ENCODE measurements at places on chromosomes 7 and 10. TPM values are rescaled to one million over a fixed set of nuclear protein-coding genes. Genes with fewer than 3 reads are reported as not detected.

DNA sequence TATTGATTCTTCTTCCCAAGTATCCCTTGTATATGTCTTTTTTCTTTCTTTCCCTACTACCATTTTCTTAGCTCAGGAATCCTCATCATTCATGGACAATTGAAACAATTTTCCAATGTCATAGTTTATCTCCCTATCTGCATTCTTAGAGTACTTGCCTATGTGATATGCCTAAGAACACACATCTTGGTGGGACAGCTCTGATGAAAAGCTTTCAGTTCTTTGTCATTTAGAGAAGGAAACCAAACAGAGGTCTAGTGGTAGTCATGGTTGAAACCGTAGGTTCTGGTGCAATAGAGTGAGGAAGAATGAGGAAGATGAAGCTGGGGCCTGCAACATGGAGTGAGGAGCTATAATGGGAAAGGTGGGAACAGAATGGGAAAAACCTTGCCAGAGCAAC, 28.2 kb downstream of the TDRD1 start:
- DNase-seq, result no peak
- H3K27me3 ChIP-seq, result no peaks in the 10 kb centered on the region
- no peaks in the 10 kb centered on the region for H3K36me3 ChIP-seq
- no peak overlapping the region for H3K27ac ChIP-seq
- no peaks in the 10 kb centered on the region for H3K4me1 ChIP-seq
- H3K4me3 ChIP-seq, result no peak overlapping the region

DNA sequence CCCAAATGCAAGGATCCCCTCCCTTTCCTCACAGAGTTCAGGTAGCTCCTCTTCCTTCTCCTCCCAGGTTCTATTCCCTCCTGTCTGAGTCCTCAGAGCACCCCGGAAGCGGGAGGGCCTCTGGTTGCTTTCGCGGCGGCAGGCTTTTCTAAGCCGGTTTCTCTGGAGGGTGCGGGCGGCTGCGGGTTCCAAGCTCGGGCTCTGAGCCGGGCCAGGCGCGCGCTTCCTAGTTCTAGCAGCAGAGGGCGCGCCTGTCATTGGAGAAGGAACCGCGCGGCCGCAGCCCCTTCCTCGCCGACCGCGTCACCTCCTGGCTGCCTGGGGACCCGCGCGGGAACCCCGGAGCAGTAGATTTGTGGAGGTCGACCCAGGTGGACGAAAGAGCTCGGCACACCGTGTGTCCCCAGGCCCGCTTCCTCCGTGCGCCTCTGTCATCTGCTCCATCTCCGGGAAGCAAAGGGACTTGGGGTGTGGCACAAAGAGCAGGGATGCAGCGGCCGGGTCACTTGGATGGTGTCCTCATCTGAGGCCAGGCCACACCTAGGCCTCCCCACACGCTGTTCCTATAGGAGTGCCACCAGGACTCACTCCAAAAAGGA, 389.0 kb upstream of the PODXL start:
- H3K4me1 ChIP-seq, result no peaks in the 10 kb centered on the region
- no peak for DNase-seq
- no peaks in the 10 kb centered on the region for H3K36me3 ChIP-seq
- no peak overlapping the region for H3K27ac ChIP-seq
- no peak overlapping the region for H3K4me3 ChIP-seq

RAB19 gene
- total RNA-seq, result 2.5 TPM

DNA sequence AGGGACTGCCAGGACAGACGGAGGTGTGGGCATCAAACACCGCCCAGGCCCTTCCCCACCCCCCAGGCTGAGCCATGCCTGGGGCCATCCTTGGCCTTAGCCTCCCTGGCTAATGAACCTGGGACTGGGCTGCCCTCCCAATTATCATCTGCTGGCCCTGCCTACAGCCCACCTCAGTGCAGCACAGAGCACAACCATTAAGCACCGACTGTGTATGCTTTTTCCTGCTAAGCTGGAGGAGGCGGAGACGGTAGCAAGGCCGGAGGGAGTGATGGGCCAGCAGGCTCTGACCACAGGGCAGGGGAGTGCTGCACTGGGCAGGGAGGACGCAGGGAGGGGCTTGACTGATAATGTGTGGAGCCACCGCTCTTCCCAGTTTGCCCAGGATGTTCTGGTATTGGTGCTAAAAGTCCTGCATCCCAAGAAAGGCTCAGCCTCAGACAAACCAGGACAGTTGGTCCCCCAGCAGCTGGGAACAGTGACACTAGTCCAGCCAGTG, 72.0 kb downstream of the C10orf143 start:
- no peak overlapping the region for H3K4me3 ChIP-seq
- no peak overlapping the region for H3K27ac ChIP-seq
- no peak for DNase-seq
- H3K27me3 ChIP-seq, result no peaks in the 10 kb centered on the region

OGDHL gene
- total RNA-seq, result not detected

- peaks cover 3% of the 10 kb centered on the region for H3K36me3 ChIP-seq
- H3K4me3 ChIP-seq, result no peak overlapping the region
- no peaks in the 10 kb centered on the region for H3K27me3 ChIP-seq
Measured at GRCh38 chr7:77316219-77316978, 99.8 kb downstream of the GSAP start.

NAT16 gene
- not detected for total RNA-seq

GRCh38 chr7:24169077-24169624, 114.8 kb upstream of the NPY start:
- no peak overlapping the region for H3K4me3 ChIP-seq
- no peaks in the 10 kb centered on the region for H3K36me3 ChIP-seq
- no peak overlapping the region for H3K27ac ChIP-seq
- DNase-seq, result no peak
- H3K27me3 ChIP-seq, result no peaks in the 10 kb centered on the region

DNA sequence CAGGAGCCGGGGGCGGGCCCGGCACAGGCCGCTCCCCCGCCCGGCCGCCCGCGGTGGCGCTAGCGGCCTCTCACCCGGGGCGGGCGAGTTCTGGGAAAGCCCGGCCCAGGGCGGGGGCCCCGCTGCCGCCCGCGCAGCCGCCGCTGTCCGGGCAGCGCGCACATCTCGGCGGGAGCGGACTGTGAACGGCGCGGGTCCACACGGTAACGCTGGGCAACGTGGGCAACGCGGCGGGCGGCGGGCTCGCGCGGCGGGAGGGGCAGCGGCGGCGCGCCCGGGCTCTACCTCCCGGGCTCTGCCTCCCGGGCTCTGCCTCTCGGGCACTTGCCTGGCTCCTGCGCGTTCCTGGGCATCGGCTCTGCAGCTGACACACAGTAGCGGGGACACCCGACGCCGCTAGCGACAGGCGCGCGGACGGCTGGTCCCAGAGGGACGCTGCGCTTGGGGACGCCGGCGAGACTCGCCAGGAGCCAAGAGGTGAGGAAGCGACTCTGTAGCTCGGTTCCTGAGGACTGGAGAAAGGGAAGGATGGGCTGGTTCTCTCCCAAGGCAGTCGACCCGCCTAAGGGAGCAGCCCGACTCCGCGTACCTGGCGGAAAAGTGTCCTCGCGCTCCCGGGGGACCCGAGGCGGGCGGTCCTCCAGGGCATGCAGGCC, at the start of gene PLCE1:
PLCE1 (plus strand) TSS at position 150 of the 656 bp plus-strand sequence. CDS start 37,116 bp downstream, outside the sequence.
- H3K36me3 ChIP-seq, result no peaks in the 10 kb centered on the region
- no peak for DNase-seq
- no peak within 1 kb of the TSS for H3K4me3 ChIP-seq
- H3K27me3 ChIP-seq, result peaks cover 12% of the 10 kb centered on the region
- no peak within 1 kb of the TSS for H3K27ac ChIP-seq
- H3K4me1 ChIP-seq, result no peaks in the 10 kb centered on the region

DNA sequence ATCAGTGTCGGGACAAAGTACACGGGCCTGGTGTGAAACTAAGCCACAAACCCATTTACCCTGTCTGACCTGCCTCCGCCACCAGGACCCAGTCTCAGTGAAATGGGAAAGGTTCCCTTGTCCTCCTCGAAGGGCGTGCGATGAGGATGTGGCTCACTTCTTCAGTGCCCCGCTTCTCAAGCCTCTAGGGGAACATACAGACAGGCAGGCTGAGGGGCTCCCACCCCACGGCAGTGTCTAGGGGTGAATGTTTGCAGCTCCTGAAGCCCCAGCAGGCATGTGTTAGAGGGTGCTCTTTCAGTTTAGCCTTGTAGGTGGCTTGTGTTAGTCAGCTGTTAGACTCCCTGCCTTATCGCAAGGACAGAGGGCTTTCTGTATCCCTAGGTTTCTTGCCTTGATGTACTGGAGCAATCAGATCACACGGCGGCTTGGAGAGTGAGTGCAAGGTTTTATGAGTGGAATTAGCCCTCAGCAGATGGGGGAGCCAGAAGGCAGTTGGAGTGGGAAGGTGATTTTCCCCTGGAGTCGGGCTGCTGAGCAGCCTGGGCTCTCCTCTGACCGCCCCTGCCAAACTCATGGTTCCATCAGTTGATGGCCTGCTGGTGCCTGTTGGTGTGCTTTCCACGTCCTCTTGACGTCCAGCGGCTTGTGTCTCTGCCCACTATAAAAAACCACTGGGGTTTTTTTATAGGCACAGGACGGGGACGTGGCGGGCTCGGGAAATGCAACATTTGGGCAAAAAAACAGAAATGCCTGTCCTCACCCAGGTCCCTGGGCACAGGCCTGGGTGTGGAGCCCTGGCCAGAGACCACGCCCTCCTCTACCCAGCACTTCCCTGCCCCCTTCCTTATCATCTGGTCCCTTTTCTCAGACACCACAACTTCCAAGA, 759 bp downstream of the NUDT1 start:
- peak overlapping the region; percentile 72 for H3K27ac ChIP-seq
- H3K4me3 ChIP-seq, result no peak overlapping the region
- no peaks in the 10 kb centered on the region for H3K27me3 ChIP-seq
- peaks cover 9% of the 10 kb centered on the region for H3K36me3 ChIP-seq

DNA sequence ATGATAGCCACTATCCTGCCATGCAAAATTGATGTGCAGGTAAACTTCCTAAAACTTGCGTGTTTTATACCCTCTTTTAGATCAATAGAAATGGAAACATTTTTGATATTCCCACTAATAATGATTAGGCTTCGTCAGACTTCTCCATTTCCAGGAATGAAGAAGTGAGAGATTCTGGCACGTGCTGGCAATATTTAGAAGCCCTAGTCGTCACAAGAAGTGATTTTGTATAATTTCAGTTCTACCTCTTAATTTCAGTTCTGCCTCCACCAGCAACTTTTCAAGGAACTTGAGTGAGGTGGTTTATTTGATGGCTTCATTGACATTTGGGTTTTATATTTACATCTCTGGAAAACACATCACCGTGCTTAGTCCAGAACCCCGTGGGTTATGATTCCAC, 61.9 kb downstream of the MRC1 start:
- H3K4me3 ChIP-seq, result no peak overlapping the region
- no peak overlapping the region for H3K27ac ChIP-seq
- H3K27me3 ChIP-seq, result no peaks in the 10 kb centered on the region
- no peaks in the 10 kb centered on the region for H3K36me3 ChIP-seq
- H3K4me1 ChIP-seq, result no peaks in the 10 kb centered on the region
- no peak for DNase-seq

GRCh38 chr10:104332243-104333031, 5.8 kb downstream of the ITPRIP start:
- H3K27me3 ChIP-seq, result no peaks in the 10 kb centered on the region
- no peak overlapping the region for H3K4me3 ChIP-seq
- no peak for DNase-seq
- H3K4me1 ChIP-seq, result peaks cover 97% of the 10 kb centered on the region
- no peaks in the 10 kb centered on the region for H3K36me3 ChIP-seq

- H3K27me3 ChIP-seq, result no peaks in the 10 kb centered on the region
- H3K27ac ChIP-seq, result no peak overlapping the region
- no peak overlapping the region for H3K4me3 ChIP-seq
- no peaks in the 10 kb centered on the region for H3K36me3 ChIP-seq
Measured at GRCh38 chr10:90746829-90747228, 111.0 kb downstream of the HTR7 start.

ZPBP gene
- total RNA-seq, result not detected

UNC5B gene
- not detected for total RNA-seq

- H3K27me3 ChIP-seq, result no peaks in the 10 kb centered on the region
- no peaks in the 10 kb centered on the region for H3K4me1 ChIP-seq
- H3K27ac ChIP-seq, result no peak overlapping the region
- H3K4me3 ChIP-seq, result no peak overlapping the region
- no peak for DNase-seq
Measured at GRCh38 chr10:60908031-60908430, 36.0 kb downstream of the RHOBTB1 start.

GRCh38 chr10:7040681-7041080, 370.2 kb downstream of the SFMBT2 start:
- H3K4me1 ChIP-seq, result peaks cover 14% of the 10 kb centered on the region
- H3K27me3 ChIP-seq, result no peaks in the 10 kb centered on the region
- no peak for DNase-seq
- H3K4me3 ChIP-seq, result no peak overlapping the region
- no peaks in the 10 kb centered on the region for H3K36me3 ChIP-seq

ASCC1 gene
- total RNA-seq, result 17.5 TPM

- H3K4me3 ChIP-seq, result no peak overlapping the region
- H3K36me3 ChIP-seq, result no peaks in the 10 kb centered on the region
- peaks cover 5% of the 10 kb centered on the region for H3K27me3 ChIP-seq
- peaks cover 44% of the 10 kb centered on the region for H3K4me1 ChIP-seq
Measured at GRCh38 chr10:110737886-110738634, 93.9 kb downstream of the RBM20 start.

TBX20 gene
- not detected for total RNA-seq

CALY gene
- 7.2 TPM for total RNA-seq

- peak; percentile 95 for DNase-seq
- peaks cover 27% of the 10 kb centered on the region for H3K4me1 ChIP-seq
- peak overlapping the region; percentile 90 for H3K27ac ChIP-seq
- H3K27me3 ChIP-seq, result no peaks in the 10 kb centered on the region
- H3K4me3 ChIP-seq, result peak overlapping the region; percentile 85
Measured at GRCh38 chr7:5396999-5397663, 26.5 kb downstream of the TNRC18 start.

- H3K36me3 ChIP-seq, result peaks cover 18% of the 10 kb centered on the region
- no peaks in the 10 kb centered on the region for H3K27me3 ChIP-seq
- no peak overlapping the region for H3K4me3 ChIP-seq
- no peak overlapping the region for H3K27ac ChIP-seq
Measured at GRCh38 chr7:127713758-127714157, 61.8 kb downstream of the SND1 start.

DNA sequence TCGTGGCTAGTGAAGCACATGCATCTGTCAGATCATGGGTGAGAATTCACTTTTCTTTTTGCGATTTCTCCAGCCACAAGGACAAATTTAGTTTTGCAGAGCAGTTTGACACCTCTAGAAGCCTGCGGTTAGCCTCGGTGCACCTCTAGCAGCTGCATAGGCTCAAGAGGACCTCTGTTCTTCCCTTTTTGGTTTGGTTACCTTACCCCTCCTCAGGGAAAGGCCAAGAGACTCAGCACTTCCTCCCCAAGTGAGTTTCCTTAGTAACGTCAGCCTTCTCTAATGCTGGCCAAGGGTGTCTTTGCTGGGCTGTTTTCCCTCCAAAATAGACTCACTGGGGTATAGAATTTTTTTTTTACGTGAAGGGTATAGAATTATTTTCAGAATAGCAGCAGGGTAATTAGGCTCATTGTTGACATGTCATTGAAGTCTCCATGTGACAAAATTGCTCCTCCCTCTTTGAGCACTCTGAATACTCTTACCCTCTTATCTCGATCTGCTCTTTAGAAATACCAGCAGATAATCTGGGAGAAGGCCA, 97.8 kb downstream of the AUTS2 start:
- no peak overlapping the region for H3K27ac ChIP-seq
- H3K36me3 ChIP-seq, result no peaks in the 10 kb centered on the region
- no peaks in the 10 kb centered on the region for H3K27me3 ChIP-seq
- H3K4me3 ChIP-seq, result no peak overlapping the region
- no peak for DNase-seq
